CD8-positive, alpha-beta memory T cell (primary cell): ENCODE measurements at places on chromosomes 2 and 18. TPM values are rescaled to one million over a fixed set of nuclear protein-coding genes. Genes with fewer than 3 reads are reported as not detected.

DNA sequence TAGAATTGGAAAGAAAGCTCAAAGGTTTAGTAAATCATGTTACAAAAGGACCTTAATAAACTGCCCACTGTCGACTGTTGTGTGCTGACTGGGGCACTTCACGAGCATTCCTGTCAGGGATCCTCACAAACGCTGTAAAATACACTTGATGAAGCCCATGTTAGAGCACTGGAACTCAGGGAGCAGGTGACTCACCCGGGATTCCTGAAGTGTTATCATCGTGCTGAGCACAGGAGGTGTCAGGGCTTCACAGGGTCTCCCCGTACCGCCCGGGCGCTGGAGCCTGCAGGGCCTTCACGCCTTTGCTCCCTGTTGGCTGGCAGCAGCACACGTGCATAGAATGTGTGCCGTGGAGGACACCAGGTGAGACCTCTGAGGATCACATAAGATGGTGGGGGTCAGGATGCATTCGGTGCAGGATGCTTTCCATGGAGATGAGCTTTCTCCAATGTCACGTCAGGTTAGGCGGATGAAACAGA is 187.3 kb downstream of the SNTG2 start:
- no peak for DNase-seq

GRCh38 chr2:157685572-157685971 is 56.9 kb upstream of the ACVR1C start:
- DNase-seq = no peak

DNA sequence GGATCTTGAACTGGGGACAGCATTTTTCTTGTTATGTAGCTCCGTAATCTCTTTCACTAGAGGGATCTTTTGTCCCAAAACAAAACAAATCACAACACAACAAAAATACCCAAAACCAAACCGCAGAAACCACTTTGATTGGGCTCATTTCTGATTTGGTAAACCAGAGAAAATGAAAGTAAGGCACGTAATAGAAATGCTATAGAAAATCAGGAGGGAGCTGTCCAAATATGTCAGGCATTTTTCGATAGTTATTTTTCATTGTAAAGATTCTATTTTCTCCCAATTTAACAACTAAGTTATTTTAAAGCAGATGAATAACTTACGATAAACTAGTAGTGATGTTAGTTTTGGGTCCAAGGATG is 406.5 kb downstream of the XIRP2 start:
- no peak for DNase-seq

- DNase-seq = no peak
Observed at GRCh38 chr2:88230911-88231310, 60.8 kb downstream of the THNSL2 start.

- no peak for DNase-seq
Observed at GRCh38 chr2:150167711-150168110, 319.8 kb downstream of the RND3 start.

The GALR1 gene
- not detected for total RNA-seq

The IL36B gene
- not detected for total RNA-seq

GRCh38 chr2:134367213-134367612 is 113.3 kb downstream of the MGAT5 start:
- DNase-seq = no peak

The RIT2 gene
- not detected for total RNA-seq

The ITGB6 gene
- total RNA-seq = not detected

DNA sequence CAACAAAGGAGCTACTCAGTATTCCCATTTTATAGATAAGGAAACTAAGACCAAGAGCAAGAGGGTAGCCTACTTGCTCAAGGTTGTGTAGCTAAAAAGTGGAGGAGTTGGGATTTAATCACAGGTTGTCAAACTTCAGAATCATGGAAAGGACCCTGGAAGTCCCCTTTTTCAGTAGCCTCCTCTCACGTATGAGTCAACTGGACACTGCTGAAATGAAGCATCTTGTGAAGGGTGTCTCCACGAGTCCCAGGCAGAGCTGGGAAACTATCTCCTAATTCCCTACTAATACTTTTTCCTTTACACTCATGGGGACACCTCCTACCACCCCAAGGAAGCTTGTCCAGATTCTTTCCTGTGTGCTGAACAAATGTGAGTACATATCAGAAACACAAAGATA is 155.8 kb downstream of the RHBDD1 start:
- DNase-seq = no peak

GRCh38 chr18:46199515-46200147 is 95.4 kb downstream of the HAUS1 start:
- DNase-seq = no peak

The DSG2 gene
- total RNA-seq = 0.07 TPM

- DNase-seq = no peak
Observed at GRCh38 chr2:59538398-59538911, 1015.0 kb downstream of the BCL11A start.

The PLEK gene
- total RNA-seq = 23.0 TPM

GRCh38 chr18:23412351-23412964 is 40.6 kb upstream of the RIOK3 start:
- DNase-seq = no peak

- DNase-seq = no peak
Observed at GRCh38 chr2:111924617-111925107, 26.3 kb downstream of the MERTK start.

GRCh38 chr2:30860003-30860725 is 52.9 kb upstream of the CAPN13 start:
- no peak for DNase-seq

DNA sequence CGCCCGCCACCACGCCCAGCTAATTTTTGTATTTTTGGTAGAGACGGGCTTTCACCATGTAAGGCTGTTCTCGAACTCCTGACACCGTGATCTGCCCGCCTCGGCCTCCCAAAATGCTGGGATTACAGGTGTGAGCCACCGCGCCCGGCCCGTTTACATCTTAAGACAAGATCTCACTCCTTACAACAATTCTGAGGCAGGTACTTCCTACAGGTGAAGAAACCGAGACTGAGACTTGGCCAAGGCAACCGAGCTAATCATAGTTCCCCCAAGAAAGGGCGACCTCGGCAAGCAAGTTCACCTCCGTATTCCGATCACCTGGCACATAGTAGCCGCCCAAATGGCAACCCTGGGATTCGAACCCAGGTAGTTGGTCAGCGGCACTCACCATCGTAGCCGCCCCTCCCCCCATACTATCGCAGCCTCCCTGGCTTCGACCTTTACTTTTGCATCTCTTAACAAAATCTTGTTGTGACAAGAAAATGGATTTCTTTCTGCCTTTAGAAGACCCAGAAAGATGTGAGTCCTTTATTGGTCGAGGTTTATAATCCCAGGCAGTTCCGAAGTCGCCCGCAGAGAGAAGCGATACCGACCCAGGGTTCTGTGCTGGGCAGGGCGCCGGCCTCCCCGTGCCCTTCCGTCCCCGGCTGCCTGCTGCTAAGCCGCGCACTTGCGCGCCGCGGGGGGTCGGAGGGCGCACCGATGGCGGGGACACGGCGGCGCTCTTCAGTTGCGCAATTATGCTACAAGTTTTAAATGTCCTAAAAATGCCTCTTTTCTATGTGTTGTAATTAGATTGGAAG is 1.1 kb upstream of the FZD5 start:
- DNase-seq = no peak

DNA sequence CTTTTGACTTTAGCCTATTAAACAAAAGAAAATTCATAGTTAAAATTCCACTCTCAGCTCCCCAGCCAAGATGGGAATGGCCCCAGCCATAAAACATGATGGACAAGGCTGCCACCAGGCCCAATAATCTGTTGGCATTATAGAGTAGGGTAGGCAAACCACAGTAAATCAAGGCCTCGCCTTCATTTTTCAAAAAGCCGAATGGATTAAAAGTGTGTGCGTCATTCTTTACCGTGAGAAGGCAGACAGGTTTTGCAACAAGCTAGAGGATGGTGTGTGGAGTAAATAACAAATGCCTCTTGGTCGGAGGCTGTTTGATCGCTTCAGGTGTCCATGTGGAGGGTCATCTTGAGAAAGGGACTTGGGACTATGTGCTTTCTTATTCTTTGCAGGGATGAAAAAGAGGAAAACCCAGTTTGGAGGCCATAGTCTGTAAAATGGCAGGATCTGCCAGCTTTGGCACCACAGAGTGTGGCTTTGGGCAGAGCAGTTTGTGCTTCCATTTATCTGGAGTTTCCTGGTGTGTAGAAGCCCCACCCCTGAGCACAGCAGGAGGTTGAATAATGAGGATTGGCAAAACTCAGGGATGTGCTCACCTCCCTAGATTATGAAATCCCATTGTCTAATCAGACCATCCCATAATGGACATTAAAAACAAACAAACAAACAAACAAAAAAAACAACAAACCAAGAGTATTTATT is 57.1 kb upstream of the ITGB6 start:
- no peak for DNase-seq
